Pulmonary artery endothelial cell (primary cell): ENCODE measurements at places on chromosomes 16 and 17. TPM values are rescaled to one million over a fixed set of nuclear protein-coding genes. Genes with fewer than 3 reads are reported as not detected.

The CDH8 gene
- total RNA-seq: not detected in 2 replicates

The SYNGR3 gene
- 1.8 and 5.6 TPM in 2 replicates for total RNA-seq

The CD300LD gene
- total RNA-seq: not detected in 2 replicates

The ZNF19 gene
- total RNA-seq: 1.3 and 1.6 TPM in 2 replicates

The METTL26 gene
- total RNA-seq: 61.9 and 101 TPM in 2 replicates

The HBA2 gene
- not detected in 2 replicates for total RNA-seq

The PRSS36 gene
- total RNA-seq: 0.40 and 0.49 TPM in 2 replicates

The GRAP gene
- 16.5 and 20.5 TPM in 2 replicates for total RNA-seq

The SHPK gene
- 19.5 and 21.8 TPM in 2 replicates for total RNA-seq

The GNPTG gene
- total RNA-seq: 27.0 and 27.5 TPM in 2 replicates

The ERN2 gene
- total RNA-seq: not detected in 2 replicates

The TEX14 gene
- total RNA-seq: under 0.01 TPM in 2 replicates

The EZH1 gene
- 7.5 and 13.4 TPM in 2 replicates for total RNA-seq

The ZG16 gene
- not detected in 2 replicates for total RNA-seq

The TBC1D3B gene
- total RNA-seq: 0.60 and 0.86 TPM in 2 replicates

The LPO gene
- not detected in 2 replicates for total RNA-seq

The CBFA2T3 gene
- not detected in 2 replicates for total RNA-seq

The GFAP gene
- 0.35 and 0.53 TPM in 2 replicates for total RNA-seq

The EFCAB13 gene
- 3.1 and 7.4 TPM in 2 replicates for total RNA-seq

The CCNF gene
- total RNA-seq: 32.3 and 60.7 TPM in 2 replicates

The GNGT2 gene
- 0.86 and 1.3 TPM in 2 replicates for total RNA-seq

The UNC45B gene
- not detected in 2 replicates for total RNA-seq

The ABCA10 gene
- 0.40 and 0.53 TPM in 2 replicates for total RNA-seq

The HSD17B2 gene
- 0.13 and 1.7 TPM in 2 replicates for total RNA-seq

The TNFRSF13B gene
- not detected in 2 replicates for total RNA-seq

The SLC5A2 gene
- total RNA-seq: not detected in 2 replicates

The FBXL16 gene
- total RNA-seq: 0.04 and 0.20 TPM in 2 replicates

The CDH3 gene
- total RNA-seq: under 0.01 and 0.18 TPM in 2 replicates

The CACNG5 gene
- not detected in 2 replicates for total RNA-seq

The APOH gene
- not detected in 2 replicates for total RNA-seq

The UMOD gene
- not detected in 2 replicates for total RNA-seq

The MMP2 gene
- 214 and 219 TPM in 2 replicates for total RNA-seq

The TPSG1 gene
- not detected in 2 replicates for total RNA-seq

The KRTAP4-1 gene
- not detected in 2 replicates for total RNA-seq

The ZNF75A gene
- 17.6 and 20.3 TPM in 2 replicates for total RNA-seq

The BAIAP2 gene
- 4.7 and 8.0 TPM in 2 replicates for total RNA-seq

The IRX5 gene
- 0.99 and 1.9 TPM in 2 replicates for total RNA-seq

The CETP gene
- total RNA-seq: 0.14 and 0.33 TPM in 2 replicates

The HOXB4 gene
- total RNA-seq: 3.0 and 5.1 TPM in 2 replicates

The CD300LG gene
- not detected in 2 replicates for total RNA-seq

The FAM171A2 gene
- 3.7 and 6.1 TPM in 2 replicates for total RNA-seq

The CA4 gene
- total RNA-seq: 0.20 TPM in 1 of 2 replicates, not detected in the other
